Stimulated activated CD4-positive, alpha-beta T cell treated with anti-CD3 and anti-CD28 coated beads, Interleukin-12 subunit alpha, Interleukin-12 subunit beta, amount 100 ng/mL, for 4 hours (primary cell): ENCODE measurements at places on chromosomes 11 and 22.
A peak's percentile ranks its signal among the peaks of the same experiment; 100 is the strongest.

- DNase-seq, result no peak
Observed at GRCh38 chr11:129427376-129427775, 51.7 kb downstream of the BARX2 start.

DNA sequence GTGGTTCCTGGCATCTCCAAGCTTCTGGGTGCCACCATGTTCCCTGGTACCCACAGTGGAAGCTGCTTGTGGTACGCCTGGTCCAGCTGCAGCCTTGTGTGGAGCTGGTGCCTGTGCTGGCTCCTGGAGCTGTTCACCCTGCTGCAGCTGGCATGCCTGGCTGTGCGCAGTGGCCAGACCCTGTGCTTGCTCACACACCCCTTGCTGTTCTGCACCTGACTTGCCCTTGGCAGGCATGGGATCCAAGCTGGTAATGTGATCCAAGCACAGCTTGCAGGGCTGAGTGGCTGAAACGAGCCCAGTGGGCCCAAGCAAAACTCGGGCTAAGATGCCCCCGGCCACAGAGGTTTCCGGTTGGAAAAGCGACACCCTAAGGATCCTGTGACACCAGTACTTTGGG lies 104.7 kb upstream of the CLMP start:
- DNase-seq, result no peak

- no peak for DNase-seq
Observed at GRCh38 chr22:46896166-46896565, 133.7 kb downstream of the TBC1D22A start.

DNA sequence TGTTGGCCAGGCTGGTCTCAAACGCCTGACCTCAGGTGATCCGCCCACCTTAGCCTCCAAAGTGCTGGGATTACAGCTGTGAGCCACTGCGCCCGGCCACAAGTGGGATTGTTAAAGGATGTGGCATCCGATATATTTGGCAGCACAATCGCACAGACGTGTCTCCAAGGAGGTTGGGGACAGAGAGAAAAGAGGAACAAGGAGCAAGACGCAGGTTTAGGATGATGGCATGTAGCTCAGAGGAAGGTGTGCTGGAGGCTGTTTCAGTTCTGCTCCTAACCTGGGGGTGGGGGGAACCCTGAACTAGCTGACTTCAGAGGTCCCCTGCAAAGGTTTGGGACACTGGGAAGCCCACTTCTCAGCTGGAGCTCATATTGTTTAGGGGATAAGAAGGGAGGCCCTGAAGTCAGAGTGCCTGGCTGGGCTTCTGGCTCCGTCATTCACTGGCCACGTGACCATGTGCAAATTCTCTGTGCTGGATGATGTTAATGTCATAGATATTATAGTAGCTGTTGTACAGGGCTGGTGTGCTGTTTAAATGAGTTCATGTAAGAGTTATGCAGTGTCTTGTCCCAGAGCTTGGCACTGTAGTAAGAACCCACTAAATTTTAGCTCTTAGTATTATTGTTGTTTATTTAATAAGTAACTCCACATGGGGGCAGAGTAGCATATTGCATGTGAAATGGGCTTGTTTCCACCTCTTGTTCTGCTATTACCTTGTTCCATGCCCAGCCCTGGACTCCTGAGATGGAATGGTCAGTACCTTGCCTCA lies 129.7 kb downstream of the ST3GAL4 start:
- no peak for DNase-seq

- DNase-seq, result no peak
Observed at GRCh38 chr11:96199563-96200025, 143.4 kb downstream of the MAML2 start.

- DNase-seq, result no peak
Observed at GRCh38 chr11:134405841-134406240, 6.2 kb downstream of the B3GAT1 start.

DNA sequence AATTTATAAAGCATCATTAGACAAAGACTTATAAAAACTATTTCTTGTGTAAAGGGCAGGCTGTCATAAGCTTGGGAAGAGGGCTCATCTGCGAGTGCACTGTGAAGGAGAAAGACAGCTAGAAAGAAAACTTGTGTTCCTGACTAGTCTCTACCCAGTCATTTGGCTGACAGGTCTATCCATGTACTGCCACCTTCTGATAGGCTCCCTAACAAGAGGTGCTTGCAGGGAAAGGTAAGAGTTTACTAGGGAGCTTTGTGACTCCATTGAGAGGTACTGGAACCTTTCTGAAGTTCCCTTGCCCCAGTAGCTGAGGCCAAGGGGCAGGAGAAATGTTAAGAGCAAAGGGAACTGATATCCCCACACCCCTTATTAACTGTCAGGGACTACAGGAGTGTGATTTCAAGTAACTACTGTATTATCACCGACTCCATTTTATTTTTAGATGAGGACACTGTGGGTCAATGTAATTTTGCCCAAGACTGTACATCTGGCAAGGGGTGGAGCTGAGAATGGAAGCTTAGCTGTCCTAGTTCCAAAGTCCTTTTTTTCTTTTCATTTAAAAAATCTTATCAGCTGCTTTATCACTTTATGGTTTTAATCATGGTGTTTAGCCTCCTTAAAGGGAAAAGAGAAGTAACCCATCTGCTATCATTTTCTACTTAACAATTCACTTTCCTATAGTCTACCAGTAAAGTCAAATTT lies 129.4 kb downstream of the ARHGAP20 start:
- DNase-seq, result no peak

DNA sequence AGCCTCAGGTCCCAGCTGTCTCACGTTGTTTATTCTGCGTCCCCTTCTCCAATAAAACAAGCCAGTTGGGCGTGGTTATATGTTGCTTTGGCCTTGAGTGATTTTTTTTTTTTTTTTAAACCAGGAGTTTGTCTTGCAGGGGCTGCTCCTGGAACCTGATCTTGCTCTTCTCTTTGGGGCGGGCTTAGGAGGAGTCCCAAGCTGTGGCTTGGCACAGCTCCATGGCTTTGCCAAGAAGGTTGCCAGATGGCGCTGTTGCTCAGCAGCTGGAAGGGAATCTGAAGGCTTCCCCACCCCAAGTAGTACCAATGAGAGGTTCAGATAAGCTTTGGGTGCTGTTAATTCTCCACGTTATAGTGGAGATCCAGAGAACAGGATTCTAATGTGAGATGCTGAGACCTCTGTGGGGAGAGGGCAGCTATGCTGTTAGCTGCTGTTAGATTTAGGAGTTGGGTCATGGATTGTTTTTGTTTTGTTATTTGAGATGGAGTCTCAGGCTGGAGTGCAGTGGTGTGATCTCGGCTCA lies 2.0 kb upstream of the FERMT3 start:
- DNase-seq, result peak; percentile 68

GRCh38 chr11:36333897-36334296 lies 37.8 kb downstream of the PRR5L start:
- no peak for DNase-seq

- DNase-seq, result no peak
Observed at GRCh38 chr11:31303644-31304180, 65.8 kb downstream of the DCDC1 start.

DNA sequence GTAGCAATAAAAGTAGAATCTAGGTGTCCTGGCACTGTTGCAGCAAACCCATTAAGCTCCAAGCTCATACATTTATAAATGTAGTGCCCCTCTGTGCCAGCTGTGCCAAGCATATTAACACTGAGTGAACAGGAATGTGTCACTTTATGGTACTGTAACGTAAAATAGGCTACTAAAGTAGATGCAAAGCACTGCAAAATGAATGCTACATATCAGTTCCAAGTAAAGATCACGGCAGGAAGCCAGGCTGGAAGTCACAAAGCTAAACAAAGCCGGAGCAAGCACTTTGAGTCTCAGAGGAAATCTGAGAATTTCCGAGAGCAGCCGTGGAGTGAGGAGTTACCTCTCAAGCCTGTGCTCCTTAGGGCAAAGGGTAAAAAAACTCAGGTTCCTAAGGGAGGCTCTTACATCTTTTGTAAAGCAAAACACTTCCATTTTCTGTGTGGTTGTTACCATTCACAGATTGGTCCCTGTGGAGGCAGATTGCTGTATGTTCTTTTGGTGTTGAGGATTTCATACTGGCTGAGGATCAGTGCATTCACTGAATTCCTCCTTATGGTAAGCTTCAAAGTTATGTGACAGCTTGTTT lies 85.7 kb downstream of the WNT11 start:
- no peak for DNase-seq

- DNase-seq, result no peak
Observed at GRCh38 chr11:134659882-134660281, 247.8 kb upstream of the B3GAT1 start.
